ENCODE measurements at places on chromosomes 16 and 17.

GRCh38 chr17:29677824-29678223, 55.1 kb upstream of the CORO6 start:
- DNase-seq = no peak

- no peak for DNase-seq
These were observed 25.5 kb downstream of the FOXK2 start for GRCh38 chr17:82545071-82545462.

DNA sequence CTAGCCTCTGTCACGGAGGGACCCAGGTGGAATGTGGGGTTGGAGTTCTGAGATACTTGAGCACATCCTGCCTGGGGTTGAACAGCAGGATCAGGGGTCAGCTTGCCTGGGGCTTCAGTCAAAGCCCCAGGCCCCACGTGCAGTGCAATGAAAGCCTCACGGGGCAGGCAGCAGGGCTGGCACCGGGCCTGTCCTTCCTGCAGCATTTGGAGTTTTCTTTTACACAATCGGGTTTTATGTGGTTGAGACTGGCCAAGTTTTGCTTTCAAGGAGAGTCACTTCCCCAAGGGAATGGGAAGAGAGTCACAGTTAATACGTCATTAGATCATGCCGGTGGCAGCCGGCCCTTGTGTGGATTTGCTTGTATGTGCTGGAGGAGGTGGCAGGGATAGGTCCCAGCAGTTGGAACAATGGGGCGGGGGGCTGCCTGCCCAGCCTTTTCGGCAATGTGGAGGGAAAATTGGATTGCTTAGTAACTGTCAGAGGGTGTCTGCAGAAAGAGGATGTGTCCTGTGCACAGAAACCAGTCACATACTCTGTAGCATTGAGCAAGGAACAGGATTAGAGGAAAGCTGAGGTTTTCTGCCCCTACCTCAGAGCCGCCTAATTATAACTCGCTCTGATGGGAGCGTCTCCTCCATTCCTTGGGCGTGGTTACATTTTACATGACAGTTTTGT, 4.5 kb downstream of the RMI2 start:
- no peak for DNase-seq

- DNase-seq = no peak
These were observed 3.1 kb downstream of the GAA start for GRCh38 chr17:80104321-80104955.

GRCh38 chr16:86991679-86992078, 325.5 kb downstream of the C16orf95 start:
- DNase-seq = no peak

- peak; percentile 94 for DNase-seq
These were observed 805 bp upstream of the ORAI3 start for GRCh38 chr16:30947859-30948666.

DNA sequence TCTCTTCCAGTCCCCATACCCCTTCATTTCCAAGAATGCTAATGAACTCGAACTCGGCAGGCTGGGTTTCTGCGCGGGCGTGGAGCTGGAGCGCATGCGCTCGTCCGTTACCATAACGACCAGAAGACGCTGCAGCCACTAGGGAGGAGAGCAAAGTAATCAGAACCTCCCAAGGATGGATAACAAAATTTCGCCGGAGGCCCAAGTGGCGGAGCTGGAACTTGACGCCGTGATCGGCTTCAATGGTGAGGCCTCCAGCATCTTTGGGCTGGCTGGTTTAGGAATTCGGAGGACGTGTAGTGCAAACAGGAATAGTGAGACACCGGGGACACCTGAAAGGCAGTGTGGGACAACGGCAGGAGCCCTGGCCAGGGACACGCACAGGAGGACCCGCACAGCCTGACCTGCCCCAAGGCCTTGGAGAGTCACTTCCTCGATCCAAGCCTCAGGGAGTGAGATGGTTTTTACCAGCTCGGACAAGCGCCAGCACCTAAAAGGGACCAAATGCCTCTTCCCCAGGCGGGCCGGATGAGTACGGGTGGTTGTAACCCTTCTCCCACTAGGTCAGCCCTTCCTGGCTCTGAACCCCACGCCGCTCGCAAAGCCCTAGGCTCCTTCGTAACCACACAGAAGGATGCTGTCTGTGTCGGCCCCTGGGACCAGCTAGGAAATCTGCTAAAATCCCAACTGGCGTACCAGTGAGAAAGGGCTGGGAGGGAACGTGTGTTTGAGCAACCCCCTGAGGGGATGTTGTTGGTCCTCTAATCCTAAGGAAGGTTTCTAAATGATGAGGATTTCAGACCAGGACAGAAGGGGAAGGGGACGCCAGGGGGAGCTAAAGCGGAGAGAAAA, at the start of gene CFAP52:
Gene CFAP52, plus strand, starts transcription at position 122 of the 852 bp plus-strand sequence. Its CDS starts 54 bp downstream, at position 176.
- DNase-seq = no peak

GRCh38 chr16:68283346-68283745, 19.0 kb downstream of the SLC7A6 start:
- no peak for DNase-seq

- DNase-seq = no peak
These were observed 407.6 kb downstream of the MAF start for GRCh38 chr16:79192904-79193303.

GRCh38 chr17:83185023-83186002, 105.9 kb downstream of the METRNL start:
- no peak for DNase-seq

GRCh38 chr17:33369149-33369548, 76.1 kb upstream of the ASIC2 start:
- no peak for DNase-seq

GRCh38 chr17:79923974-79924638, 84.9 kb upstream of the CBX4 start:
- DNase-seq = no peak

DNA sequence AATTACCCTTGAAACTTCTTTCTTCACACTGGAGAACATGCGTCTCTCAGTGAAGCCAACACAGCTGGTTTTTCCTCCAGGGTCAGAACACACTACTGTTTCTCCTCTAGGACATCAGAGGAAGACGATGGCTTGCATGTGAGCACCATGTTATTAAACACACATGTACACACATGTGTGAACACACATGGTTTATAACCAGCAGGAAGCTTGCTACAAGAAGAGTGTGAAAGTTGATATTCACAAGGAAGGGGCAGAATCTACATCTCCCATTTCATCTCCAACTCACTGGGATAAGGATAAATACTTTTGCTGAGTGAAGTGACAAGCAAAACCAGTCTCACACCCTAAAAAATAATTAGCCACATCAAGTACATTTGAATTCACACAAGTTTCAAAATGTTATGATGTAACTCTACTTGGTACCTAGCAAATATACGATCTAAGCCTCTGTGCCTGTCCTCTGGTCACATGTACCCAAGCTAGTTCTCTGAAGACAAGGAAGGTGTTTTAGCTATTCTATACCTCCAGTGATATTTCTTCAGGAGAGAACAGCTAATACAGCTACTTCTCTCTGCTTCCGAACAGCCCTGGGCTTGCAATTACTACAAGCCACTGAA, 127.7 kb downstream of the PARN start:
- DNase-seq = no peak

- DNase-seq = no peak
These were observed 2.5 kb upstream of the AKAP10 start for GRCh38 chr17:19979917-19980770.

DNA sequence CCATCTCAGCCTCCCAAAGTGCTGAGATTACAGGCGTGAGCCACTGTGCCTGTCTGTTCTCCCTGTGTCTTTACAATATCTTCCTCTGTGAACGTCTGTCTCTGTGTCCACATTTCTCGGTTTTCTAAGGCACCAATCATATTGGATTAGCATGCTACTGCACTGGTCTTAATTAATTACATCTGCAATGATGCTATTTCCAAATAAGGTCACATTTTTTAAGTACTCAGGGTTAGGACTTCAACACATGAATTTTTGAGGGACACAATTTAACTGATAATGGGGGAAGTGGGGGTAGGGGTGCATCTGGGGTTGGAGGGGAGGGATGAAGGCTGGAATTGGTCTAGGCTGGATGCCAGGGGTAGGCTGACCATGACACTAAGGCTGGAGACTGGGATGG, 102.6 kb downstream of the N4BP1 start:
- no peak for DNase-seq

GRCh38 chr16:50719401-50720337, 22.2 kb upstream of the CYLD start:
- DNase-seq = no peak

DNA sequence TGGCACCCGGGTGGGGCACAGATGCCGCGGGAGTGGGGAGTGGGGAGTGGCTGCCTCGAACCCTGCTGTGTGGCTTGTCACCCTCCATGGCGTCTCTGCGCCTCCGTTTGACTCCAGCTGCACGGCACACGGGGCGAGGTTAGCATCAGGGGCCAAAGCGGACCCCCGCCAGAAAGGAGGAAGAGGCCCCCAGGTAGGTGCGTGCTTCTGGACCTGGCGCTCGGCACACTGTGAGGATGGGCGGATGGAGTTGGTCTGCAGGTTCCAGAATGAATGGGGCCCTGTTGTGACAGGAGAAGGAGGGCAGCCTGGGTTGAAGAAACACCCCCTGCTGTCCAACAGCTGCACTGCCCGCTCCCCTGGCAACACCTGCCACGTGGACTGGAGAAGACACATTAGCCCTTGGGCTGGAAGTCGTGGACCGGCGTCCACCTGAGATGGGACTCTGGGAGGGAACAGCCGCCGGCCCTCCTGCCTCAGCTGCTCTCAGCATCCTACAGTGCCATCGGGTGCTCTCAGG, 9.4 kb upstream of the FASN start:
- DNase-seq = no peak

- no peak for DNase-seq
These were observed 39.7 kb upstream of the IRX3 start for GRCh38 chr16:54326266-54326662.

DNA sequence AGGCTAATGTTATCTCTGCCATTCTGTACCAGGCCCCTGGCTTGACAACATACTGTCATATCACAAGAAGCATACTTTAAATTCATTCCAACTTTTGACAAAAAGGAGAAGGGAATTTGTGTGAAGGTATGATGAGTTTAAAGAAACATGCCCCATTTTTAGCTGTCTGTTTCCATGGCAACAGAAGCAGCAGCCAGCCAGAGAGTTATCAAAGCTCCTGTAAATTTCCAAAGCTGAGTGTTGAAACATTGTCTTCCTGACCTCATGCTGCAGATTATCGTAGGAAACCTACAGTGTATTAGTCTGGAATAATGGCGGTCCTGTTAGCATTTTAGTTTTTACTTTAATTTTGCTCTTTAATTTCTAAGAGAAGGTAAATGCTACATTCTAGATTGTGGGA, 124.9 kb downstream of the MRTFB start:
- DNase-seq = peak; percentile 10

DNA sequence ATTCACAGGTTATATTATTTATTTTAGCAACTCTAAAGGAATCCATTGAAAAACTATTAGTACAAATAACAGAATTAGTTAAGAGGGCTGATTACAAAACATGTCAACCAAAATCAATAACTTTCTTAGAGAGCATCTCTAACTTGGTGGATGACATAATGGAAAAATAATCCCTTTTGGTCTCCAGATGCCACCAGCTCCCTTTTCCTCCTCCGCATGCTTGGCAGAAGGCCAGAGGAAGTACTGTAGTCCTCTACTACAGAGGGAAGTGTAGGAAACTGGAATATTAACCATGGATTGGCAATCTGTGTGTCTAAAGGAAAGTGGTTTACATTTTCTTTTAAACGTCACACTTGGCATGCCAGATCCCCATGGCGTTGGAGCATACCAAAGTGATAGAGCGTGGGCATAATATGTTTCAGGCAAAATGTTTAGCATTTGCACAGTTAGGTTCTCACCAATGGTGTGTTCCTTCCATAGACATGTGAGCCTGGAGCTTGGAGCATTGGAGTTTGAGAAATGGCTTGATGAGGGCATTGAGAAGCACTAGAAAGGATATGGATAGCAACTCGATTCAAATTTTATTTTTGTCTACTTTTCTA, 106.3 kb downstream of the PRKCB start:
- no peak for DNase-seq

GRCh38 chr16:83147244-83147643, 520.5 kb downstream of the CDH13 start:
- no peak for DNase-seq

GRCh38 chr16:5252791-5253190, 155.2 kb upstream of the EEF2KMT start:
- DNase-seq = no peak

DNA sequence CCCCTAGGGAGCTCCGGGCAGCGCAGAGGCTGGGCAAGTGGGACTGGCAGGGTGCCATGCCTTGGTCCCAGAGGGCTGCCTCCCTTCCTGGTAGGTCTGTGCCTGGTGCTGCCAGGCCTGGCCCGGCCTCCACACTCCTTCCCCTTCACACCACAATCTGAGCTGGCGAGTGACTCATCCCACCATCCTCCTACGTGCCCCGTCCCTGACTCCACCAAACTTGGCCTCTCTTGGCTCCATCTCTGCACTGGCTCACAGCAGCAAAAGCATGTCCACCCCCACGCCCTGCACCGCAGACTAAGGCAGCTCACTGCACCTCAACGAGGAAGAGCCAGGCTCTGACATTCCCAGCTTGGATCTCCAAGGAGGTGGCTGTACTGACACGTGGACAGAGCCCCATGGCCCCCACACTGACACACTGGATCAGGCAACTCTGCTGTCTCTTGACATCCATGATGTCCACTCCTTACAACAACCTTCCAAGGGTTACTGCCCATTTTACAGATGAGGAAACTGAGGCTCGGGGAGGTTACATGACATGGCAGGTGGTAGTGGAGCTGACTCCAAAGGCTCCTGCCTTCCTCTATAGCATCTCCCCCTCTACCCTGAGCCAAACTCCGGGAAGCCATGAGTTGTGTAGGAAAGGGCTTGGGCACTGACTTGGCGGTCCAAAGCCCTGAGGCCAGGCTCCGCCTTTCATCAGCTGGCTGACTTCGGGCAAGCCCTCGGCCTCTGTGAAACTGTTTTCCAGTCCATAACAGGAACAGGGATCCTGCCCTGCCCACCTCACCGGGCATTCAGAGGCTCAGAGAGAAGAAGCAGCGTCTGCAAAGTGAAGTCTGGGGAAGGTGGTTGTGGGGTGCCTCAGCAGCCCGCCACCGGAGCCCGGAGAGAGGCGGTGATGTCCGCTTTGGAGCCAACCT, 20.1 kb upstream of the KRT19 start:
- no peak for DNase-seq

DNA sequence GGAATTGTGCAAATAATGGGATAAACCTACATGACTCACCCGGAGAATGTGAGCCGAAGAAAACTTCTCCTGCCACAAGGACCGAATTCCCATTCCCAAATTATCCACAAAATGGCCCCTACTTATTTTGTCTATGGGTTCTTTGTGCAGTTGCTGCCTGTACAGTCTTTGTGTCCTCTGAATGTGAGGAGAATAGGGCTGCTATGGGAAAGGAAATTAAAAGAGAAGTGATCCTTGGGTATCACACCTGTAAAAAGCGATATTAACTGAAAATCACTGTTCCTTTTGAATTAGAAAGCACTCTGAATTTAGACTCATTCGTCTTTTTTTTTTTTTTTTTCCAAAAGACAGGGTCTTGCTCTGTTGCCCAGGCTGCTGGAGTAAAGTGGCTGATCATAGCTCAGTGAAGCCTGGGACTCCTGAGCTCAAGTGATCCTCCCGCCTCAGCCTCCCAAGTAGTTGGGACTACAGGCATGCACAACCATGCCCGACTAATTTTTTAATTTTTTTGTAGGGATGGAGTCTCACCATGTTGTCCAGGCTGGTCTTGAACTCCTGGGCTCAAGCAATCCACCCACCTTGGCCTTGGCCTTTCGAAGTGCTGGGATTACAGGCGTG, 45.4 kb downstream of the CHD9 start:
- no peak for DNase-seq
